ENCODE measurements at places on chromosomes 2 and 18.

GRCh38 chr18:54712306-54712705 is 116.0 kb upstream of the RAB27B start:
- DNase-seq = no peak

- no peak for DNase-seq
Measured at GRCh38 chr2:71682341-71682740, 229.0 kb downstream of the DYSF start.

DNA sequence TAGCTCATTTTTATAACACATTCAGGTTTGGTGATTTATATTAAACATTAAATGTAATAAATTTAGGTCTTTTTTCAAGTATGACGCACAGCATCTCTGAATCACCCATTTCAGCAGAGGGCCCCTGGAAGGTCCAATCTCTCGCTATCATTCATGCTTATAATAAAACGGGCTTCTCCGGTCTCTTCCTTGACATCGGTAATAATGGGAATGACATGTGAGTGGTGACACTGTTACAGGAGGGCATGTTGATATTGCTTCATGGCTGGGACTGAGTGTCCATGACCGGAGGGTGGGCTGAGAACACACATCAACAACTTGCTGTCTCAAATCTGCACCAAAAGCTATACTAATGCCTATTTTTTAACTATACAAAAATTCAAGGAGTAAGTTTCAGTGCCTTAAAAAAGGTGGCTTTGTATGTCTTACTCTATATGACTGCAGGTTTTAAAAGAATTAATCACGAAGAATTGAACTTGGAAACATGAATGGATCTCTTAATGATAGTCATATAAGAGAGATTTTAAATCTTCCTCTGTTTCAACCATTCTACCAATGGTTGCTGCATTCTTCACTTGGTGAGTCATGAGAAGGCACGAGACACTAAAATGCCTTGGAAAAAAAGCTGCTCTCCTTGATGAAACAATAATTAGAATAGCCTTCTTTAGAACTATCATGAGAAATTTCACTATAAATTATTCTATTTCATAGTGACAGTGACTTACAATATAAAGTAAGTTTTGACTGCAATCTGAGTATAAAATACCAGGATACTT is 101.9 kb upstream of the NRP2 start:
- no peak for DNase-seq

DNA sequence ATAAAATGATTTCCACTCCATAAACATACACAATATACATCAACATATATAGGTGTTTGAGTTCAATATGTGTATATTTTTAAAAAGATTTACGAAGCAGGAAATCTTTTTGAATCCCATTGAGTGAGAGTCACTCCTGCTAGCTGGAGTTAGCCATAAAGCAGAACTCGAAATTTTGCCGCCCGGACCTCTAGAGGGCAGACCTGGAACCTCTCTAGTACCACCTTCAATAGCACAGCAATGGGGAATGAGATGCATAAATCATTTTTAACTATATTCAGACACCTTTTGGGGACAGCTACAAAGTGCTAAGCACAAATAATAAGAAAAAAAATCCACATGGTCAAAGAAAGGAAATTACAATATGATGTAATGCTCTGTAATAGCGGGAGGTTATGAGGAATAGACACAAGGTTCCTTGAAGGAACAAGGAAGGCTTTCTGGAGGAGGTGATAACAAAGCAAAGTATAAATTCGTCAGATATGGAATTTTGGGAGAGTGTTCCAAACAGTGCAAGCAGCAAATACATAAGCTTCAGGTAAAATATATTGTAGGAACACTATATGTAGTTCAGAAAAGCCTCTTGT is 533.4 kb downstream of the ERBB4 start:
- no peak for DNase-seq

DNA sequence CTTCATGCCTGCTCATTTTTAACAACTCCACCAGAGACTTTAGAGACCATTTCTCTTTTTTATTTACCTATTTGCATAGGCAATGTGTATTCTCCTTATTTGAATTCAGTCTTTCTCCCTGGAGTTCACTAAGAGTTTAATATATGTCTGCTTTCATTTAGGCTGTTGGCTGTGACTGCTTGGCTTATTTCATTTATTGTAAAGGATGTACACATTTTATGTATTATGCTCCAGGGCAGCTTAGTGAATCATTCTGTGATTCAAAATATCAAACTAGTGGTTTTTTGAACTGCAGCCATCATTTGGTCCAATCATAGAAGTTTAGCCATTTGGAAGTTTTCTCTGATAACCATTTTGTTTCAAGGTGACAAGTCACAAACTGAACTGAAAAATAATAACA is 229.6 kb downstream of the LPIN1 start:
- no peak for DNase-seq

- DNase-seq = no peak
Measured at GRCh38 chr18:44325903-44326635, 354.6 kb upstream of the SETBP1 start.
